Stimulated activated CD8-positive, alpha-beta memory T cell treated with anti-CD3 and anti-CD28 coated beads, Interleukin-15, amount 100 ng/mL, for 48 hours (primary cell): ENCODE measurements at places on chromosomes 11 and 22.

DNA sequence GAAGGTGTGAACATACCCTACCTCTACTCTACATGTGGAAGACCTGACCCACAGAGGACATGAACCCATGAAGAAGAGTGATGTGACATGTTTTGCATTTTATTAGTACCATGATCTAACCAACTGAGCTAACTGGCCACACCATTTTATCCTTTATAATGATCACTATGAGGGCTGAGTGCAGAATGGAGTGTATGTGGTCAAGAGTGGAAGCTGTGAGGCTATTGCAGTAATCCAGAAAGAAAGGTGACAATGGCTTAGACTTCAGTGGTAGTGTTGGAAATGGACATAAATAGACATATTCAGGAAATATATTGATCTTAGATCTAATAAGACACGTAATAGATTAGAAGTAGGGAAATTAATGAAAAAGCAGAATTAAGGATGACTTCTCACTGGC is 3.8 kb downstream of the SRSF8 start:
- no peak for DNase-seq

- no peak for DNase-seq
These were observed 4.4 kb downstream of the NDUFV1 start for GRCh38 chr11:67611165-67611564.

- DNase-seq = no peak
These were observed 130.5 kb downstream of the FAM76B start for GRCh38 chr11:95659088-95659487.

DNA sequence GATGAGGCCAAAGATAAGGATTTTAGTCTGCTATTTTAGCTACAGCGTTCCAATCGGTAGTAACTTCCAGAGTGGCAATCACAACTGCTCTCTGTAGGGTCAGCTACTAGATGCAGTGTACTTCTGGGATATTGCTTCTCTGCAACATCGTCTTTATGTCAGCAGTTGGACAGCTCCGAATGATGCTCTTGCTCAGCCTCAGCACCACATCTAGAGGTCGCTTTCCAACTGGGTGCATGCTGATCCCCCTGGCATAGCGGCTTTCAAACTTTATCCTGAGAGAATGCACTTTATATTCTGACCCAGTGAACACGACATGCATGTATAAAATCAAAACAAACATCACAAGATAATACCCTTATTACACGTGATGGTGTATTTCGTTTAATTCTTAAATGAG is 219.6 kb downstream of the C11orf87 start:
- DNase-seq = no peak

DNA sequence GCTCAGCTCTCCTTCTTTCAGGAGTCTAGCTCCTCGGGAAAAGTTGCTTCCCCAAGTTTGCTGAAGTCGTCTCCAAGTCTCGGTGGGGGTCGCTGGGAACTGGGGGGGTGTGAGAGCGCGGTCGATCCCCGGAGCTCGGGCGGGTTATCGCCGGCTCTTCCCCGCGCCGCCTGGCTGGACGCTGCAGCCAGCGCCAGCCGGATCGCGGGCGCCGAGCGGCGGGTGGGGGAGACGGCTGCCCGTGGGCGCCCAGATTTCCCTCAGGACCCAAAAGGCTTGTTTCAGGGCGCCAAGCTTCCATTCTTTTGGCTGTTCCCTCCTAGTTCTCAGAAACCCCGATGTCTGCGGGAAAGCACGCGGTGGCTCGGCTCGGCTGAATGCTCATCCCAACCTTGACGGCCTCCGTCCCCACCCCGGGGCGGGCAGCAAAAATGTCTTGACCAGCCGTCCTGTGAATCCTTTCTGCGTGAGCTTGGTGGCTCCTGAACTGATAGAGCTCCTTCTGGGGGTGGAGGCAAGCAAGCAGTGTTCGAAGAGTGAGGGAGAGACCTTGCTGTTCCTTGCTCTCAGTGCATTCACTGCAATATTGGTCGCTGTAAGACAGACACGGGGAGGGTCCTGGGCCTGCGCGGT is 1.7 kb downstream of the ZBTB16 start:
- DNase-seq = no peak

DNA sequence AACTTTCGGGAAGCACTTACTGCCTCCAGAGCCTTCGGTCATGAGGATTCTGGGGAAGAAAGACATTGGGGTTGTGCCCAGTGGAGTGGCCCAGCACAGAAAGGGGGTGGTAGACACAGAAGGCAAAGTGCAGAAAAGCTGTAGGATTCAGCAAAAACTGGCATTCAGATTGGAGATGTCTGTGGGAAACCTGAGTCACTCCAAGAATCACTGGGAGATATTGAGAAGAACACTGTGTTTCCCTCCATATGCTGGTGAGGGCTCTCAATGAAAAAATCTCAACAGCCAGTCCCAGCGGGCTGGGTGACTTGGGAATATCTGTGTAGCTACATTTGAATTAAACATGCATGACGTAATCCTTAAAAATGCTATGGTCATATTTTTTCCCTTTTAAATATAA is 61.2 kb upstream of the RCN1 start:
- no peak for DNase-seq

- DNase-seq = no peak
These were observed 15.7 kb downstream of the PPARA start for GRCh38 chr22:46165977-46166376.

DNA sequence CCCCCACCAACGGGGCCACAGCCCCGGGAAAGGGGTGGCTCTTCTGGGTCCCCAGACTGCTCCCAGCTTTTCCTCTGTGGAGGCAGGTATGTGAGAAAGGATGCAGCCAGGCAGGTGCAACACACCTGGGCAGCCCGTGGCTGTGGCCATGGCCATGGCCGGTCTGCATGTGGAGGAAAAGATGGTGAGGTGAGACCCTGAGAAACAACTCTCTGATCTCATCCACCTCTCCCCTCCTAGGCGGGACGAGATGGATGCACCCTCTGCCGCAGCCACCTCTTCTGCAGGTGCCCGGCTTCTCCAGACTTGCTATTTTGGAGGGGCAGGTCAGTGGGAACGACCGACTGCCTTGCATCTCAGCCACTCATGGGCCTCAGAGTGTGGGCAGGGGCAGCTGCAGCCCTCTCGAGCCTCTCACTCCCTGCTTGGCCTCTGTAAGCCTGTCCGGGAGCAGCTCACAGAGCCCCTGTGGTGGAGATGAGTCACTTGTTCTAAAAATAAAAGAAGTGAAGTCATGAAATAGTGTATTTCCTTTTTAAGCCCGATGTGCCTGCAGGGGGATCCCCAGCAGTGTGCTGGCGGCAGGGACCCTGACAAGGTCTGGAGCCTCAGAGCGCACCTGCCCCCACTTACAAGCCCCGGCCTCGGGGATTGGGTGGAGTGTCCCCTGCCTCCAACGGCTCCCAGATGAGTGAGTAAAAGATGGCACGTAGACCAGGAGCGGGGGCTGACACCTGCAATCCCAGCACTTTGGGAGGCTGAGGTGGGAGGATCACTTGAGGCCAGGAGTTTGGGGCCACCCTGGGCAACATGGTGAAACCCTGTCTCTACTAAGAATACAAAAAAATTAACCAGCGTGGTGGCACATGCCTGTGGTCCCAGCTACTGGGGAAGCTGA is 10.7 kb downstream of the SMIM38 start:
- DNase-seq = peak; percentile 56

- DNase-seq = no peak
These were observed 14.4 kb downstream of the FADS2 start for GRCh38 chr11:61842528-61842820.

DNA sequence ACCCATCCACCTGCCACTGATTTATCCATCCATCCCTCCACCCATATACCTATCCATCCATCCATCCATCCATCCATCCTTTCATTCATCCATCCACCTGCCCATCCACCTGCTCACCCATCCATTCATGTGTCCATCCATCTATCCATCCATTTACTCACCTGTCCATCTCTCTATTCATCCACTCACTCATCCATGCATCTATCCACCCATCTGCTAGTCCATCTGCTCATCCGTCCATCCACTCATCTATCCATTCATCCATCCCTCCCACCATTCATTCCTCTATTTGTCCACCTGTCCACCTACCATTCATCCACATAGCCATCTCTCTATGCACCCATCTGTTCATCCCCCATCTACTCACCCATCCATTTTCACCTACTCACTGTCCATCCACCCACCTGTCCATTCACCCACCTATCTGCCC is 48.6 kb upstream of the CCDC188 start:
- no peak for DNase-seq

DNA sequence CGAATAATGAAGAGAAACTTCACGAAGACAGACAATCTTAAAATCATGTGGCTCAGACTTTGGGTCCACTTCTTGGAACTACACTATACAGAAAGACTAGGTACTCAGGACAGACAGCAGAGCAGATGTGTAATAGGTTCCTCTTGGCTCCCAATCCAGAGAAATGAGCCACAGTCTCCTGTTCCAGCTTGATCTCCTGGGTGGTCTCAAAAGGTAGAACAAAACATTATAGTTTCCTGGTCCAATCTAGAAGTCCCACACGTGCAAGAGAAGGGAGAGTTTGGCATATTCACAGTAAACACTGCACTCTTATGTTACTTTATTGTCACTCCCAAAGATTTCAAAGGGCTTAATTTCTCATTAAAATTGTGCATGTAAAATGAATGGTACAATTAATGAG is 134.5 kb upstream of the FIBIN start:
- no peak for DNase-seq

GRCh38 chr11:1162491-1163311 is 4.9 kb downstream of the MUC5AC start:
- DNase-seq = no peak

DNA sequence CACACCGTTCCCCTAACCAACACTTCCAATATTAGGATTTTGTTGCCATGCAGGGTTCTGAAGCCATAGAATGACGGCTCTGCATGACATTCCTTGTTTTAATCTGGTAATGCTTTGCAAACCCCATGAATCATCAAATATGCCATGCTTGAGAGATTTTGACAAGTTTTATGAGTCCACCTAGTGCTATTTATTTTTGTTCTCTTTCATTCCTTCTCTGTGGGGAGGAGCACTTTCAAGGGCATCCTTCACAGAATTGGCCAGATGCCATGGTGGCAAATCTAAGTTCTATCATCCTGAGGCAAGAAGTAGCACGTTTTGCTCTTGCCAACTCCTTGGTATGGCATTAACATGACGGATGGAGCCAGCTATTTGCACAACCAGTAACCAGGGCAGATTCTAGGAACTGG is 268.4 kb downstream of the FAM76B start:
- DNase-seq = no peak

DNA sequence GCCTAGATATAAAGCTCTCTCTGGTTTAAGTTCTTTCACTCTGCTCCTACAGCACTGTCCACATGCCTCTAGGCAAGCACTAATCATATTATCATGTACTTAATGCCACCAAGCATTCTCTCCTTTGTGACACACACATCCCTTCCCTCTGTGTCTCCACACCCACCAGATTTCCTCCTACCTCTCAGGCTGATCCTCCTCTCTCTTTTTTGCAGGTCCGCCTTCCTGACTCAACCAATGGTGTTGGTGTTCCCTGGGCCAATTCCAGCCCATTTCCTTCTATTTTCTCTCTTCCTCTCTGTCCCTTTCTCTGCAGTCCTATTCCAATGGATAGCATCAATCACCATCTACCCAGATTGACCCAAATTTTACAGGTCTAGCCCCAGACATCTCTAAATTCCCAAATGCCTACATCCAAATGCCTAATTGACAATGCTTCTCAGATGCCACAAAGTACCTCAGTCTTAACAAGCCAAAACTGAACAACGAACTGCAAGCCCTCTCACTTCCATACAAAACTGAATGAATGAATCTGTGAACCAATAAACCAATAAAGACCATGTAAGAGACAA is 504 bp upstream of the ZNF215 start:
- no peak for DNase-seq

- DNase-seq = no peak
These were observed 119.1 kb downstream of the MN1 start for GRCh38 chr22:27682437-27682836.
